ENCODE measurements at places on chromosomes 2 and 18.

GRCh38 chr2:143144813-143145455 lies 15.7 kb downstream of the ARHGAP15 start:
- no peak for DNase-seq

GRCh38 chr2:12066116-12066515 lies 319.7 kb downstream of the LPIN1 start:
- no peak for DNase-seq

DNA sequence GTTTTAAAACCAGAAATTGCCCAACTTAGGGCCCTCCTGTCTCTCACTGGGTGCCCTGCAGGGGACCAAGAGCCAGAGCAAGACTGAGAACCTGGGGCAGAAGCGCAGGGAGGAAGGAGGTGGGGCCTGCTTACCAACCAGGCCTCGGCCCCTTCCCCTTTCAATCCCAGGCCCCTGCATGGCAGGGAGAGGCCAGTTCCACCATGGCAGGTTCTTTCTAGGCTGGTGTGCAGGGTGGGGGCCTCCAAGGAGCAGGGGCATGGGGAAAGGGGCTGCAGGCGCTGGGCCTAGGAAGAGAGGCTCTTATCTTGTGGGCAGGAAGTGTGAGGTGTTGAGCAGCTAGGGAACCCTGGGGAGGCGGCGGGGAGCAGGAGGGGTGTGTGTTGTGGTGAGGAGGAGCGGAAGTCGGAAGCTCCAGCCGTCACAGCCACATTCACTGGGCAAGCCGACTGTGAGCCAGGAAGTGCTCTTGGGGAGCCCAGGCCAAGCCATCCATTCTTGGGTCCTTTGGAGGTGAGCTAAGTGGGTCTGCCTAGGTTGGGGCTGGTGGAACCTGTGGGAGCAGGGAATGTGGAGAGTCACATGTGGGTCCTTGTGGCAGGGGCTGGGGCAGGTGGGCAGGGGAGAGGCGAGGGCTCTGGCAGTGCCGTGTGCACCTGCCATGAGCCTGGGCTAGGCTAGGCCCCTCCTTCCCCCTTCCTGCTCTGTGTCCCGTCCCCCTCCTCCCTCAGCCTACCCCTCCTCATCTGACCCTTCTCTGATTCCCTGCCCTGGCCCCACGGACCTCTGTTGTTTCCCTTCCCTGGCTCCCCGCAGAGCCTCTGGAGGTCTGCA lies at the start of gene PSD4:
Gene PSD4, plus strand, starts transcription at position 430 of the 834 bp plus-strand sequence. CDS start 8,486 bp downstream, outside the sequence.
- peak; percentile 88 for DNase-seq

DNA sequence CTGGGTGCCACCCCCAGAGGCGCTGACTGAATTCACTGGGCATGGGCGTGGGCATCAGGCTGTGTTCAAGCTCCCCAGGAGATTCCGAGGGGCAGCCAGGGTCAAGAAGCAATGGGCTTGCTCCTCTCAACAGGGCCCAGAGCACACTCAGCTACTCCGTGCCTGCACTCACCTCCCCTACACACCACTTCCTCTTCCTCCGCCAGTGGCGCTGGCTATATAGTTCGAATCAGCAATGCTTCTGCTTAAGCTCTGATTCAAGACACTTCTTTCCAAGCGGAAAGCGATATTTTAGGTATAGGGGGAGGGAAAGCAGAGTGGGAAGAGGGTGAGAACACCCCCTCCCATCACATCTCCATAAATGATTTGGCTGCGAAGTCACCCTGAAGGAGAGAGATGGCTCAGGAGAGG lies 42.1 kb downstream of the CRACDL start:
- DNase-seq, result no peak

- DNase-seq, result no peak
Observed at GRCh38 chr18:70553936-70554260, 265.1 kb downstream of the SOCS6 start.

GRCh38 chr2:105428387-105429018 lies 29.7 kb upstream of the FHL2 start:
- DNase-seq, result no peak

GRCh38 chr2:103172821-103173220 lies 411.0 kb downstream of the TMEM182 start:
- no peak for DNase-seq

DNA sequence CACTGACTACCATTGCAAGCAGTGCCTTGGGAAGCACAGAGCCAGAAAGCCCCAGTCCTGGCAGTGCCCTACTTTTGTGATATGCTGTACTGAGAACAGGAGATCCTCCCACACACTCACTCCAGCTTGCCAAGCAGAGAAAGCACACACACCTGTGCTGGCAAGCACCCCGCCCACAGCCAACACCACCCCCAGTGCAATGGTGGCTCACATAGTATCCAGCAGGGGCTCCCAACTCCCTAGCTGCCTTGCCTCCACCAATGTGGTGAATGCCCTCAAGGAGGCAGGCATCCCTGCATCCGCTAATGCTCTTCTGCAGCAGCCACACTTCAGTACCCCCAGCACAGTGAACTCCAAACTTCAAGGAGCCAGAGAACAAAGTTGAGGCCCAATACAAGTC lies 1655.8 kb downstream of the SUCLG1 start:
- DNase-seq, result no peak

GRCh38 chr2:180722551-180723239 lies 257.7 kb upstream of the UBE2E3 start:
- no peak for DNase-seq

DNA sequence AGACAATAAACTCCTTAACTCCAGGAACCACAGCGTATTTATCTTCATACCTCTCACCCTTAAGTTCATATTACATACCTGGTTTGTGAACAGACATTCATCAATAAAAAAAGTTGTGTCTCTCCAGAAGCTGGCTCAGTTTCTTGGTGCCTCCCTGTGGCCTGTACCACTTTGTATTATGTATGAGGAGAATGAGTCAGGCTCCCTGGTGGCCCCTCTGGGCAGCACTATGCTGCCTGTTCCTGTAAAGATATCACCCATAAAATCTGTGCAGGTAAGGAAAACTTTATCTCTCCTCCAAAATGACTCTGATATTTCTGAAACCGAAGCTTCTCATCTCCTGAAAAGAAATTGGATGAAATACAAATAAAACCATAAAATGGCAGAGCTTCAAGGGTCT lies 198.4 kb upstream of the NT5C1B start:
- no peak for DNase-seq

GRCh38 chr2:45401431-45401922 lies 209.6 kb downstream of the SRBD1 start:
- DNase-seq, result no peak
